Calu3 (cell line): ENCODE measurements at places on chromosomes 1 and 21. TPM values are rescaled to one million over a fixed set of nuclear protein-coding genes. Genes with fewer than 3 reads are reported as not detected.

DNA sequence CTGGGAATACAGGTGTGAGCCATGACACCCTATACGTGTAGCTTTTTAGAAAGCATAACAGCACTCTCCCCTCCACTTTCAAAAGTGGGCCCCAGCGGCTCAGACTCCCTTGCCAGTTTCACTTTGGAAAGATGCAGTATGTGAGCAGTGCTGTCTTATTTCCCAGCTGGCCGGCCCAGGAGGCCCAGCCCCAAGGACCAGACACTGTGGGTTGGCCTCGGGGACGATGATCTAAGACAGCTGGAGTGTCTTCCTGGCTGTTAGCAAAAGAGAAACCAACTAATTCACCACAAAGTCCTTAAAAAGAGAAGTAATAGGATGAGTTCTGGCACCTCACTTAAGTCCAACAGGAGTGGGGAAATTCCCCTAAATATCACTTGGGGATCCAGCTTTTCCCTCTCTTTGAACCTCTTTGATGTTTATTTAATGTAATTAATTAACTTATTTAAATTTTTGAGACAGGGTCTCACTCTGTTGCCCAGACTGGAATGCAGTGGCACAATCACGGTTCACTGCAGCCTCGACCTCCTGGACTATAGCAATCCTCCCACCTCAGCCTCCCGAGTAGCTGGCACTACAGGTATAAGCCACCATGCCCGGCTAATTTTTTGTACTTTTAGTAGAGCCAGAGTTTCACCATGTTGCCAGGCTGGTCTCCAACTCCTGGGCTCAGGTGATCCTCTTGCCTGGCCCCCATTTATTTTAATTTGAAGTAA lies 17.6 kb upstream of the CLIC4 start:
- peaks cover 9% of the 10 kb centered on the region for H3K36me3 ChIP-seq
- no peak overlapping the region for H3K27ac ChIP-seq
- H3K4me1 ChIP-seq = peaks cover 20% of the 10 kb centered on the region
- no peaks in the 10 kb centered on the region for H3K27me3 ChIP-seq

DNA sequence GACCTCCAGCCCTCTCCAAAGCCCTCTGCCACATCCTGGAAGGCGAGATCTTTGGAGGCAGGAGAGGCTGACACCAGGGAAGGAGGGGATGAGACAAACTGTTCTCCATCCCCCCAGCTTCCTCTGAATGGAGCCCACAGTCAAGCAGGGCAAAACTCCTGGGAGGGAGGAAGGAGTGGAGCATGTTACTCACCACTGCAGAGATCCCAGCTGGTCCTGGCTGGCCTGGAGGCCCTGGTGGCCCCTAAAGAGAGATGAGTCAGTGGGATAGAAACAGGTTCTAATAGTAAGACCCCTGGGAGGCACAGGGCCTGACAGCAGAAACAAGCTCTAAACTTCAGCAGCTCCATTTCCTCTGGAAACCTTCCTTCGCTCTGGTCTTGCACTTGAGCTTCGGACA lies 14.0 kb upstream of the PEF1 start:
- no peak overlapping the region for H3K27ac ChIP-seq
- no peak for DNase-seq
- no peaks in the 10 kb centered on the region for H3K4me1 ChIP-seq
- H3K27me3 ChIP-seq = peaks cover 93% of the 10 kb centered on the region
- no peak overlapping the region for H3K4me3 ChIP-seq

DNA sequence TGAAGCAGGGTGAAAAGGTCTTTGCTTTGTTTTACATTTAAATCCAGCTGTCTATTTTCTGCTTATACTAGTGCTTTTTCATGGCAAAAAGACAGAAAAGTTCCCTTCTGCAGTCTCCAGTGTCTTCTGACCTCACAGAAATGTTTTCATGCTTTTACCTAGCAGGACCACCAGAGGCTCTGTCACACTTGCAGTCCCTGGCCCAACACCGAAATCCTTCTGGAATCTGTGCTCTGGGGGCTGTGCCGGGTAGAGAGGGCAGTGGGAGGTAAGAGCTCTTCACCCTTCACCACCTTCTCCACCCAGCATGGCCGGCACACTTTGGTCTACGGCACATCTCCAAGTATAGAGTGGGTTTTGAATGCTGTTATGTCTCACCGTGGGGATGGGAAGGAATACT lies 20.8 kb downstream of the GNAT2 start:
- H3K27ac ChIP-seq = no peak overlapping the region
- no peaks in the 10 kb centered on the region for H3K27me3 ChIP-seq
- H3K4me1 ChIP-seq = peaks cover 11% of the 10 kb centered on the region
- no peak for DNase-seq
- H3K36me3 ChIP-seq = peaks cover 14% of the 10 kb centered on the region

GRCh38 chr1:169574336-169574735 lies 11.9 kb downstream of the F5 start:
- no peak overlapping the region for H3K27ac ChIP-seq
- H3K27me3 ChIP-seq = no peaks in the 10 kb centered on the region
- H3K4me3 ChIP-seq = no peak overlapping the region
- peaks cover 31% of the 10 kb centered on the region for H3K4me1 ChIP-seq
- H3K36me3 ChIP-seq = no peaks in the 10 kb centered on the region

GRCh38 chr1:20931930-20932436 lies 144.9 kb upstream of the HP1BP3 start:
- no peaks in the 10 kb centered on the region for H3K36me3 ChIP-seq
- H3K4me1 ChIP-seq = no peaks in the 10 kb centered on the region
- H3K27me3 ChIP-seq = no peaks in the 10 kb centered on the region
- H3K27ac ChIP-seq = no peak overlapping the region
- H3K4me3 ChIP-seq = no peak overlapping the region
- no peak for DNase-seq

DNA sequence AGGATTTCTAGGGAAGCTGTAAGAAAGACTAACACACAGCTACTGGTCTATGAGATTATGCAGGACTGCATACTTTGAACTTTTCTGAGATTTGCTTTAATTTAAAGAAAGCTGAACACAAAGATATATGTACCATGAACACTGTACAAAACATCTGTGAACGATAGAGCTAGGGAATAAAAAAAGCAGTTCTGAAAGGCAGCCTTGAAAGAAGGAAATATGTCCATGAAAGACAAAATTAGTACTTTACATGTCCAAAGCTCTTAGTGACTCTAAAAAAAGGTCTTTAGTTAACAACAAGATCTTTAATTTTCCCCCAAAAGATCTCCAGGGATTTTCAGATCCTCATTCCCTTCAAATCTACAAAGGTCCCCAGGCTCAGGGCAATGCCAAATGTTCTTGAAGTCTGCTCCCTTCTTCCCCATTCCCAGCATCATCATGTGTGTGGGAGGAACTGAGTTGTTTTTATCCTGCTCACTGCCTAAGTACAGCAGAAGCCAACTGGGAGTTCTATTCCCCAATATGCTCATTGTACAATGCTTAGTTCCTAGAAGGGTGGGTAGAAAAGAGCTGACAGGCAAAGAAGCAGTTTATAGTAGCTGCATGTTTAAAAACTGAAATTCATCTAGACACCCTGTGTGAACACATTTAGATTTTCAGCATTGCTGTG lies 60.1 kb upstream of the PTCH2 start:
- H3K4me3 ChIP-seq = no peak overlapping the region
- H3K4me1 ChIP-seq = no peaks in the 10 kb centered on the region
- H3K36me3 ChIP-seq = no peaks in the 10 kb centered on the region

B3GALT5 gene
- 40.8 and 48.2 TPM in 2 replicates for total RNA-seq

DNA sequence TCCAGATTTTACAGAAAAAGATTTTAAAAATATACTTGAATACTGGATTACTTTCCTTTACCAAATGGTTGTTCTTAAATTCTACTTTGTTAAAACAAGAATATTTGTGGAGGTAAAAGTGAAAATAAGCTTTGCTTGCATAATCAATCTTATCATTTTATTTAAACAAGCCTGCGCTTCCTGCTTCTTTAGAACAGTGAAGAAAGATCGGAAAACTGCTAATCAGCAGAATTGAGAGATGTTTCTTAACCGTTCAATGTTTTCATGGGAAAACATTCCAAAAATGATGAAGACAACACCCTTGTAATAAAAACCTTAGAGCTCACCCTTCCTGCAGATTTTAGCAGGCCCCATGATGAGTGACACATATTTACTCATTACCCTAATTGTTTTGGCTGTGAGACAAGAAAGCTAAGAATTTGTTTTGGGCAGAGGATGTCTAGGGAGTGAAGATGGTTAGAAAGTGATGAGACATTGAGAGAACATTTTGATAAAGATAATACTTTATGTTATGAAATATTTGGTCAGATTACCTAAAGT lies 72.6 kb downstream of the TPR start:
- no peak overlapping the region for H3K4me3 ChIP-seq
- H3K4me1 ChIP-seq = no peaks in the 10 kb centered on the region

EDEM3 gene
- total RNA-seq = 41.9 and 44.5 TPM in 2 replicates

C1orf167 gene
- total RNA-seq = not detected in 2 replicates

DNA sequence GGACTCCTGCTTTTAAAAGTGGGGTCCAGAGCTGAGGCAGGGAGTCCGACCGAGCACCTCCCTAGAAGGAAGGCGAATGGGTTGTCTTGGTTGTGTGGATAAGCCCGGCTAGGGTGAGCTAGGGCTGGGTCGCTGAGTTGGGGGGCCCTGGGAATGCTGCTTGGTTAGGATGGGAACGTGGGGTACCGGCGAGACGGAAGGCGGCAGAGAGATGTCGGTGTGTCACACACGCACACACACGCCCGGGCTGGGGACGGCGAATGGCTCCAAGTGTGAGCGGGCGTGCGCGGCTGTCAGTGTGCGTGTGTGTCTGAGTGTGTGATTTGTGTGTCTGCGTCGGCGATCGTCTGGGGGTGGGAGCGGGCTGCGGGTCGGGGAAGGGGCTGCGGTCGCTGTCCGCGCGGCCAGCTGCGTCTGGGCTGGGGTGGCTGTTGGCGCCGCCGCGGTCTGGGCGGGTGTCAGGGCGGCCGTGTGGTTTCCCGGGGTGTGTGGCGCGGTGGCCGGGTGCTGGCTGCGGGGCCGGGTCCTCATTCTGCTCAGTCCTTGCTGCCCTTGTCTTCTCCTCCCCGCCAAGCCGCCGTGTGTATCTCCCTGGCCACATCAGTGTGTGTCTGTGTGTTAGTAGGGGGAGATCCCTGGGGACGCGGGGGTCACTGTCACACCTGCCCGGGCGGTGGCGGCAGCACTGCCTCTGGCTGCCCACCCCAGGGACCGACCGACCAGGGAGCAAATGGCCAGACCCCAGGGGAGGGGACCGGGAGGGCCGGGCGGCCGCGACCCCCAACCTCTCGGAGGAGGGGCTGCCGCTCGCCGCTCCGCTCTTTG lies 1.1 kb downstream of the EFNA3 start:
- H3K27me3 ChIP-seq = peaks cover 79% of the 10 kb centered on the region
- peaks cover 55% of the 10 kb centered on the region for H3K4me1 ChIP-seq
- peak overlapping the region; percentile 58 for H3K4me3 ChIP-seq
- H3K36me3 ChIP-seq = peaks cover 35% of the 10 kb centered on the region
- DNase-seq = no peak

GRCh38 chr1:119713039-119713748 lies 1.5 kb downstream of the PHGDH start:
- no peak for DNase-seq
- H3K36me3 ChIP-seq = peaks cover 30% of the 10 kb centered on the region
- peak overlapping the region; percentile 90 for H3K4me3 ChIP-seq
- H3K27ac ChIP-seq = peak overlapping the region; percentile 98

DNA sequence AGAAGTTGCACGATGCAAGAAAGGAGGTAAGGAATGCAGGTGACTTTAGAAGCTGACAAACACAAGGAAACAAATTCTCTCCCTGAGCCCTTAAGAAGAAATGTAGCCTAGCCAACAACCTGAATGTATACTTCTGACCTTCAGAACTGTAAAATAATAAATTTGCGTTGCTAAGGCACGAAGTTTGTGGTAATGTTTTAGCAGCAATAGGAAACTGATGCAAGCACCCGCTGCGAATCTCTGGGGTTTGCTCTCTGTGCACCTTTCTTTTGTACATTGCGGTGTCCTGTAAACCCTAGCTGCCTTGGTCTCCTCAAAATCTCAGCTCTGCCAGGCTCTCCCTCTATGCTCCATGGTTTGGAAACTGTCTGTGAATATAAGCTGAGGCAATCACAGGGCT lies 15.1 kb downstream of the CD53 start:
- H3K4me3 ChIP-seq = no peak overlapping the region
- H3K27ac ChIP-seq = no peak overlapping the region
- H3K4me1 ChIP-seq = no peaks in the 10 kb centered on the region

GRCh38 chr1:9853249-9853595 lies 29.5 kb upstream of the CLSTN1 start:
- no peak overlapping the region for H3K4me3 ChIP-seq
- H3K27me3 ChIP-seq = no peaks in the 10 kb centered on the region
- no peaks in the 10 kb centered on the region for H3K36me3 ChIP-seq
- no peaks in the 10 kb centered on the region for H3K4me1 ChIP-seq
- no peak overlapping the region for H3K27ac ChIP-seq
- DNase-seq = no peak
